CD4-positive, alpha-beta T cell treated with Interleukin-21 for 1 hour (primary cell): ENCODE measurements at places on chromosomes 4 and X.

GRCh38 chr4:87129681-87130080 is 90.7 kb downstream of the KLHL8 start:
- DNase-seq, result no peak

DNA sequence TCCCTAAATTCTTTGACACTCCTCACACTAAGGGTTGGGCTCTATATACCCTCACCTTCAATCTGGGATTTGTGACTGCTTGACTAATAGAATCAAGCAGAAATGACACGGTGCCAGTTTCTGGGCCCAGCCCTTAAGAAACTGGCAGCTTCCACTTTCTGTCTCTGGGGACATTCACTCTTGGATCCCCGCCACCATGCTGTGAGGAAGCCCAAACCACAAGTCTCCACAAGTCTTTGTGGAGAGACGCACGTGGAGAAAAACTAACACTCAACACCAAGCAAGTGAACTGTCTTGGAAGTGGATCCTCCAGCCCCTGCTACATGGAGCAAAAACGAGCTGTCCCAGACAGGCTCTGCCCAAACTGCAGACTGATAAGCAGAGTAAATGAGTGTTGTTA is 1.1 kb upstream of the EDNRA start:
- DNase-seq, result no peak

- no peak for DNase-seq
Measured at GRCh38 chr4:17561195-17561909, 15.6 kb upstream of the LAP3 start.

GRCh38 chrX:150887906-150888465 is 10.5 kb downstream of the CD99L2 start:
- DNase-seq, result no peak

DNA sequence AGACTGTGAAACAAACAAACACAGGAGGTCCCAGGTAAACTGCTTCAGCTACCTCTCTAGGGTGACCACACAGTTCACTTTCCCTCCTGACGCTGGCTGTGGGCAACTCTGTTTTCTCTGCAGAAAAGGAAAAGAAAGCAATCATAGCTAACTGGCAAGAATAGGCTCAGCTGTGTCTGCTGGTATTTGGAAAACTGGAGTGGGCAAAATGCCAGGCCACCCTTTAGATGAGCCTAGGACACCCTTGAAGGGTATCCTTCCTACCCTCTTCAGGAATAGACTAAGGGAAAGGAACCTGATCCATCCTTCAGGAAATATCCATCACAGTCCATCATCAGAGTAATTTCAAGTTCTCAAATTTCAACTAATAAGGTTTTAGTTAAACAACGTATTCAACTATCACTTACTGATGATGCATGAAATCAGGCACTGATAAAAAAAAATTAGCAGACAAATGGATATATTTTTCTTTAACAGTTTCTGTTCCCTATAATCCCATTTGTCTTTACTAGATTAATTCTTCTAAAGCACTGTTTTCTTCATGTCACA is 60.9 kb downstream of the CAMK2D start:
- no peak for DNase-seq

GRCh38 chr4:176545872-176546271 is 226.1 kb downstream of the SPCS3 start:
- no peak for DNase-seq

- no peak for DNase-seq
Measured at GRCh38 chrX:20471483-20471882, 204.8 kb upstream of the RPS6KA3 start.

GRCh38 chr4:171846232-171846631 is 33.0 kb downstream of the GALNTL6 start:
- no peak for DNase-seq

GRCh38 chr4:147591106-147591505 is 26.1 kb upstream of the TMEM184C start:
- no peak for DNase-seq
